ENCODE measurements at places on chromosomes 13 and 19.

DNA sequence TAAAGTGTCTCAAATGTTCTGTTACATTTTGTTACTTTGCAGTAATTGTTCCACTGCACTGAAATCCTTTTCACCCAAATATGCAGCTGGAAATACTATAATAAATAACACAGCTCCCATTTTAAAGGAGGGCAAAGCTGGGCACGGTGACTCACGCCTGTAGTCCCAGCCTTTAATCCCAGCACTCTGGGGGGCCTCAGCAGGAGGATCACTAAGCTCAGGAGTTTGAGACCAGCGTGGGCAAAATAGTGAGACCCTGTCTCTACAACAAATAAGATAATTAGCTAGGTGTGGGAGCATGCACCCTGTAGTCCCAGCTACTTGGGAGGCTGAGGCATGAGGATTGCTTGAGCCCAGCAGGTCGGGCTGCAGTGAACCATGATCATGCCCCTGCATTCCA, 7.5 kb upstream of the UBAC2 start:
- no peak for DNase-seq

DNA sequence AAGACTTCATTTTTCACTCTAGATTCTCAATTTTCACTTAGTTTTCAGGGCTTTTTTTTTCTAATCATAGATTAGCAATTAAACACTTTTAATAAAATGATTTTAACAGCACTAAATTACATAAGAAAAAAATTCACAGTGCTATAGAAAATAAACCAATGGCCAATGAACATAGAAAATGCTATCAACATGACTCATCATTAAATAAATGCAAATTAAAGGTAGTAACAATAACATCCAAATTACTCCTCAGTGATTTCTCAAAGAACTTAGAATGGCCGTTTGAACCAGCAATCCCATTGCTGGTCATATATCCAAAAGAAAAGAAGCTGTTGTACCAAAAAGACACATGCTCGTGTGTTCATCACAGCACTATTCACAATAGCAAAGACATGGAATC, 1058.9 kb downstream of the UQCRFS1 start:
- no peak for DNase-seq

- DNase-seq = no peak
Measured at GRCh38 chr13:27267596-27267995, 3.0 kb upstream of the RASL11A start.

- no peak for DNase-seq
Measured at GRCh38 chr19:21604951-21605476, 99.6 kb downstream of the ZNF429 start.

DNA sequence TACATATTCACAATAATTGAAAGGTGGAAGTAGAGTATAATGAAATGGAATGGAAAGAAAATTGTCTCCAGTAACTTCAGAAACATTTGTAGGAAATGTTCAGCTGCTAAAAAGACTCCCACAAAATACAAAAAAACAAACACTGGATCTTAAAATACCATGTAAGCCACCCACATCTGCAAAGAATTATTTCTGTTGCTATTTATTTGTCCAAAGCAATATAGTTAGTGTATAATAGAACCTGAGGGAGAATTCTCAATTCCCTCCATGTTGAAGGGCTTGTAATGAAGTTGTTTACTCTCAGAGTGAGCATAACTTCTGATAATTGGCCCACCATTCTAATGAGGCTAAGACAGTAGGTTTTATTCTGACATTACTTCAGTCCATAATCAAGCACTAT, 37.4 kb upstream of the KLF12 start:
- no peak for DNase-seq
